ENCODE measurements at places on chromosomes 7 and 10.
A peak's percentile ranks its signal among the peaks of the same experiment; 100 is the strongest.

- H3K4me1 ChIP-seq, result peaks cover 3% of the 10 kb centered on the region
- no peaks in the 10 kb centered on the region for H3K27me3 ChIP-seq
- no peak overlapping the region for H3K27ac ChIP-seq
- no peaks in the 10 kb centered on the region for H3K36me3 ChIP-seq
Observed at GRCh38 chr7:21641546-21641945, 98.7 kb downstream of the DNAH11 start.

DNA sequence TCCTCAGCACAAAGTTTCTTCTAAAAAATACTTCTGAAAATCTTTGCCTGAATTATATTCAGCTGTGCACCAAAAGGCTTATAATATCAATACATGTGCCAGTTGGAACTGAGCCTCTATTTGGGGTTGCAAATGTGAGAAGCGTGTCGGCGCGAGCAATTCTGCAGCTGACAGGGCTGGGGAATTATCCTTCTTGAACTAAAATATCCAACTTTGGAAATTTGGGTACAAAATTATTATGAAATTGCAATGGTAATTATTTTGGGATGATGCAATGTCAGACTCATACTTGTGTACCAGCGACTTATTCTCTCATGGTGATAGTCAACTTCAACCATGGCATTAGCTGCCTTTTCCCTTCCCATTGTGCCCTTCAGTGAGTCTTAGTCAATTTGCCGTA is 507.0 kb upstream of the KLF6 start:
- no peak overlapping the region for H3K27ac ChIP-seq
- H3K27me3 ChIP-seq, result no peaks in the 10 kb centered on the region
- H3K4me1 ChIP-seq, result no peaks in the 10 kb centered on the region
- DNase-seq, result no peak

- H3K4me1 ChIP-seq, result peaks cover 10% of the 10 kb centered on the region
- H3K27ac ChIP-seq, result no peak overlapping the region
- DNase-seq, result no peak
- no peaks in the 10 kb centered on the region for H3K36me3 ChIP-seq
- no peak overlapping the region for H3K4me3 ChIP-seq
Observed at GRCh38 chr10:89649051-89649450, 4.0 kb upstream of the PANK1 start.

GRCh38 chr7:100166970-100167911 is 1.2 kb downstream of the GAL3ST4 start:
- H3K4me1 ChIP-seq, result peaks cover 11% of the 10 kb centered on the region
- H3K27ac ChIP-seq, result no peak overlapping the region
- H3K4me3 ChIP-seq, result peak overlapping the region; percentile 77
- no peaks in the 10 kb centered on the region for H3K36me3 ChIP-seq

GRCh38 chr10:117004227-117005025 is 561 bp downstream of the SHTN1 start:
- peaks cover 5% of the 10 kb centered on the region for H3K4me1 ChIP-seq
- peak; percentile 65 for DNase-seq
- no peaks in the 10 kb centered on the region for H3K27me3 ChIP-seq
- H3K27ac ChIP-seq, result no peak overlapping the region

- H3K27me3 ChIP-seq, result no peaks in the 10 kb centered on the region
- H3K4me1 ChIP-seq, result no peaks in the 10 kb centered on the region
- H3K27ac ChIP-seq, result no peak overlapping the region
- H3K36me3 ChIP-seq, result peaks cover 2% of the 10 kb centered on the region
- DNase-seq, result no peak
Observed at GRCh38 chr7:135183478-135183877, 13.0 kb upstream of the CYREN start.

- H3K27ac ChIP-seq, result no peak overlapping the region
- DNase-seq, result no peak
- peaks cover 9% of the 10 kb centered on the region for H3K4me1 ChIP-seq
- no peaks in the 10 kb centered on the region for H3K27me3 ChIP-seq
Observed at GRCh38 chr10:13890233-13891127, 303.7 kb downstream of the PRPF18 start.

DNA sequence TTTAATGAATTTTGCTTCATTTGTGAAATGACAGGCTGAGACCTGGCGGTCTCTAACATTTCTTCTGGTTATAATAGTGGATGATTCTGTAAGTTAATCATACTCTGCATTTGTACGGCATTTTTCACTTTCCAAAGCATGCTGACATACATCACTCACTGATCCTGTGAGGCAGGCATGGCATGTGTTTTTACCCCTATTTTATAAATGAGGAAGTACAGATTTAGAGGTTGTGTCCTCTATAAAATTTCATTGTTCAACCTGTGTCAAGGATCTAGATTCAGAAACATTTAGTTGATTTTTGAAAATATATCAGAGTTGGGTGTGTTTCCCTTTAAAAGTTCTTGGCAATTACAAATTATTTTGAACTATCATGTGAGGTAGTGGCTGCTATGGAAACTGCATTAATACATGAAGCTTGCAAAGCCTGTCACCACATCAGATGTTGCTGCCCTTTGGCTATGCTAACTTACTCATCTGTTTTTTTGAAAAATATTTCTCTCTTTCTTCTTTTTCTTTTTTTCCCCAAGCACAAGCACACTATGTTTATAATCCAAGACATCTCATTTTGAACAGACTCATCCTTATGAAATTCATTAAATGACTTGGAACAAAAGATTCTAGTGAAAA is 172.7 kb downstream of the GNAI1 start:
- no peak for DNase-seq
- no peaks in the 10 kb centered on the region for H3K4me1 ChIP-seq
- H3K27ac ChIP-seq, result no peak overlapping the region
- H3K36me3 ChIP-seq, result no peaks in the 10 kb centered on the region
- no peak overlapping the region for H3K4me3 ChIP-seq

- no peak overlapping the region for H3K27ac ChIP-seq
- H3K36me3 ChIP-seq, result no peaks in the 10 kb centered on the region
- no peak overlapping the region for H3K4me3 ChIP-seq
Observed at GRCh38 chr10:95716466-95716865, 22.7 kb upstream of the TCTN3 start.

- no peak overlapping the region for H3K4me3 ChIP-seq
- no peak for DNase-seq
- H3K36me3 ChIP-seq, result no peaks in the 10 kb centered on the region
- no peaks in the 10 kb centered on the region for H3K27me3 ChIP-seq
- H3K4me1 ChIP-seq, result peaks cover 11% of the 10 kb centered on the region
Observed at GRCh38 chr7:140390034-140390433, 8.3 kb downstream of the SLC37A3 start.

DNA sequence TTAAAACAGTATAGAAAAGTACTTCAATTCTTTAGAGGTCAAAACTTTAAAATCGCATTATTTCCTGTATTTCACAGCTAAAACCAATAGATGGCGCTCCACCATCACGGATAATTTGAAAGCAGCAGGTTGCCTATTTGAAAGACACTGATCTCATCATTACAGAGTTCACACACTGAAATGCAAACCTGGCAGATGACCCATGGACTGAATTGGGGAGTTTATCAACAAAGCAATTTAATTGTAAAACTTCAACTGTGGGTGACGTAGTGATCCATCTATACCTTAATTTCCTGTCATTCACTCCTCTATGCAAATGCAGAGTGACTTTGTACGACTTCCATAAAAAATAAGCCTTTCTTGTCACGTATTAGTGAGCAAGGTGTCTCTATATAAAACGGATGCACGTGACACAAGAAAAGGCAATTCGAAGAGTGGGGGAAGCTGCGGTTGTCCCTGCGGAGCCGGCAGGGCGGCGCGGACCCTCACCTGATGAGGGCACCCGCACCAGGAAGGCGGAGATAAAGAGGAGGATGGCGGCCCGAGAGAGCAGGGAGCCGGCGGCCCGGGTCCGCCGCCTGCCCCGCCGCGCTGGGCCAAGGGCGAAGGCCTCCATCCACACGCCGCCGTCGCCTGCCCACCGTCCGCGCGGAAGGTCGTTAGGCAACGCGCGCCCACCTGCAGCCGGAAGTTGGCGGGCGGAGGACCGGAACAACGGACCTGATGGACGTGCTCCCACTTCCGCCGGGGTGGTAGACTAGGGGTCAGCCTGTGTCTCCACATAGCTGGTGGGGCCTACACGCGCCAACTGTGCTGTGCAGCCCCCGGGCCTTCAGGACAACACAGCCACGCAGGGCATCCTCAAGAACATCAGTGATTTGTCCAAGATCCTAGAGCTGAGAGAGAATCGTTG is at the start of gene ZPBP:
TSS of gene ZPBP (minus strand) at position 668 of the 913 bp plus-strand sequence. CDS start at position 616, 52 bp downstream.
- no peak within 1 kb of the TSS for H3K27ac ChIP-seq
- H3K4me3 ChIP-seq, result peak within 1 kb of the TSS; percentile 52
- H3K36me3 ChIP-seq, result no peaks in the 10 kb centered on the region
- no peaks in the 10 kb centered on the region for H3K27me3 ChIP-seq

DNA sequence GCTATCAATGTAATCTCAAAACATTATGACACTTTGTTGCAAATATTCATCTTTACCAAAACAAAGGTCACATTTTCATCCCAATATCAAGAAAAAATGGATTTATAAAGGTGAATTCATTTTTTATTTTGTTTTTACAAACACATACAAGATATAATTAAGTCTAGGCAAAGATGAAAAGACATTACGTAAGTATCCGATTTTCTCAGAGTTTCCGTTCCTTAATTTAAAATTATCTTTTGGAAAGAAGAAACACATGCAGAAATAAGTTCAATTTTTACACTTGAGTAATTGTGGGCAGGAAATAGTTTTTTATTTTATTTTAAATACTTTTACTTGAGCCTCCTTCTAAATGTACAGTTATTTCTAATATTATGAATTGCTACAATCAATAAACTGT is 24.6 kb downstream of the RTKN2 start:
- H3K4me3 ChIP-seq, result no peak overlapping the region
- no peak overlapping the region for H3K27ac ChIP-seq
- H3K27me3 ChIP-seq, result no peaks in the 10 kb centered on the region
- no peaks in the 10 kb centered on the region for H3K36me3 ChIP-seq
- DNase-seq, result no peak

- no peak overlapping the region for H3K27ac ChIP-seq
- no peak overlapping the region for H3K4me3 ChIP-seq
- H3K4me1 ChIP-seq, result no peaks in the 10 kb centered on the region
- no peak for DNase-seq
- no peaks in the 10 kb centered on the region for H3K27me3 ChIP-seq
Observed at GRCh38 chr7:41244246-41244645, 458.6 kb downstream of the INHBA start.

- no peaks in the 10 kb centered on the region for H3K4me1 ChIP-seq
- DNase-seq, result peak; percentile 78
- H3K27ac ChIP-seq, result no peak overlapping the region
Observed at GRCh38 chr10:22335173-22335933, 9.9 kb upstream of the SPAG6 start.

GRCh38 chr7:106568680-106569499 is 92.1 kb downstream of the CCDC71L start:
- H3K27ac ChIP-seq, result peak overlapping the region; percentile 8
- no peak for DNase-seq
- no peaks in the 10 kb centered on the region for H3K4me1 ChIP-seq
- H3K36me3 ChIP-seq, result no peaks in the 10 kb centered on the region
- no peaks in the 10 kb centered on the region for H3K27me3 ChIP-seq
- H3K4me3 ChIP-seq, result no peak overlapping the region

DNA sequence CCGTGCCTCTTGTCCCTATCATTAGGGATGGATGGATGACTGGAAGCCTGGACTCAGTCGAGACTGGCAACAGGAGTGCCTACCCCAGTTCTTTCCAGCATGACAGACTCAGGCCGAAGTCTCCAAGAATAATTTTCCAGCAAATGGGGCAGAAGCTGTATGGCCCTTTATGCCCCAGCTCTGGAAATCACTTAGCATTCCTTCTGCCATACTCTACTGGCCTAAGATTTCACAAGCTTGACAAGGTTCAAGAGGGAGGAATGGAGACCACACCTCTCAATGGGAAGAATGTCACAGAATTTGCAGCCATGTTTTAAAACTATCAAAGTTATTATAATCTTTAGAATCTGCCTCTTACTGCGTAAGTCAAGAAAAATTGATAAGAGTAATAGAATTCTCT is 39.0 kb upstream of the RTKN2 start:
- H3K27ac ChIP-seq, result no peak overlapping the region
- DNase-seq, result no peak
- no peaks in the 10 kb centered on the region for H3K36me3 ChIP-seq
- no peak overlapping the region for H3K4me3 ChIP-seq
- no peaks in the 10 kb centered on the region for H3K4me1 ChIP-seq

DNA sequence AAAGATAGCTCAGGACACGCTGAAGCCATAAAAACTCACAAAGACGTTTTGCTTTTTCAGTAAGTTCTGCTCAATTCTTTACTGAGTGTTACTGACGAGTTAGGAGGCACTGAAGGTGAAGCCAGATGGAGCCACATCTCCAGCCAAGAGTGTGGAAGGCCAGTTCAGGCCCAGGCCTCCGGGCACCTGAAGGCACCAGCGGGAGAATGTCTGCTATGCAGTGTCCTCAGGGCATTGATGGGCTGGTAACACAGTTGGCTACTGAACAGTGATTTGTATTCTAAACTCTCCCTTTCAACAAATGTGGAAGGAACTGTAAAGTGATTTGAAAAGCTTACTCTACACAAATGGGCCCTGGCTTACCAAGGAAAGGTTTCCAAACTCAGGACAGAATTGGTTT is 64.8 kb upstream of the SVIL start:
- H3K4me1 ChIP-seq, result peaks cover 4% of the 10 kb centered on the region
- no peaks in the 10 kb centered on the region for H3K36me3 ChIP-seq
- no peaks in the 10 kb centered on the region for H3K27me3 ChIP-seq

DNA sequence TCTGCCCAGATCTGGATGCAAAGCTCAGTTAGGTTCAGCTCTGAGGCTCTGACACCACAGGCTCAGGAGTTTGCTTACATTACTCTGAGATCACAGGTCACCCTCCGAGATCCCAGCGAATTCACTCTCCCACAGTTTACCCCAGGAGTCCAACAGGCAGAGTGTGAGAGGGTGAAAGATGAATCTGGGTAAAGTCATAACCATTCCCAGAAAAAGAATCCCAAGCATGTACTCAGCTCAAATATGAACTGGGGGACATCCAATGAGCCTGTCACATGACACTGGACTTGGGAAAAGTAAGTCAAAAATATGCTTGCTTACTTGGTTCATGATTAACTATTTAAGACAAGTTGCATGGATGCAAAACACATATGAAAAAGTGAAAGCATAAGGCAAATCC is 110.3 kb upstream of the ARID5B start:
- no peaks in the 10 kb centered on the region for H3K27me3 ChIP-seq
- H3K36me3 ChIP-seq, result no peaks in the 10 kb centered on the region
- no peak overlapping the region for H3K27ac ChIP-seq
- H3K4me1 ChIP-seq, result no peaks in the 10 kb centered on the region
- no peak for DNase-seq

GRCh38 chr10:75426880-75427279 is 4.5 kb upstream of the LRMDA start:
- no peak overlapping the region for H3K4me3 ChIP-seq
- no peak overlapping the region for H3K27ac ChIP-seq

GRCh38 chr7:70210936-70211310 is 612.6 kb downstream of the AUTS2 start:
- H3K4me3 ChIP-seq, result no peak overlapping the region
- DNase-seq, result no peak
- no peak overlapping the region for H3K27ac ChIP-seq

DNA sequence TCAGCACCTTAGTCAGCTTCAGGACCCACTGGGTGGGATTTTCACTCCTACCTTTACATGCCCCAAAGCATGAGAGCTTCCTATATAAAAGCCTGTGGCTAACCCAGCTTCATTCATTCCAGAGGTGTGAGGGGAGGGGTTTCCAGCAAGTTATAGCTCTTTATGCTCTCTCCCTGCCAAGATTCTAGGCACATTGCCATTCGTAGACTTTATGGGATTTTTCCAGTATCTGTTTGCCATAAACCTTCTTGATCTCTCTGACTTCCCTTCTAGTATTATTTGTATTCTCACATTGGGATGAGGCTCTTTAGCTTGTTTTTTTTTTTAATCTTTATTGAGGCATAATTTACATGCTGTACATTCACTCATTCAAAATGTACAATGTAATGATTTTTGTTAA is 67.5 kb downstream of the POU6F2 start:
- H3K27me3 ChIP-seq, result no peaks in the 10 kb centered on the region
- no peak overlapping the region for H3K27ac ChIP-seq
- no peaks in the 10 kb centered on the region for H3K36me3 ChIP-seq
- no peak overlapping the region for H3K4me3 ChIP-seq
- peaks cover 8% of the 10 kb centered on the region for H3K4me1 ChIP-seq

All from H1 (cell line).